DMS 273 treated with DMSO at 0.1 percent for 48 hours (cell line): ENCODE measurements at places on chromosomes 2 and 18.

GRCh38 chr2:223008956-223009355 lies 43.0 kb upstream of the KCNE4 start:
- no peak for DNase-seq

- no peak for DNase-seq
Observed at GRCh38 chr2:71226096-71226964, 573 bp downstream of the PAIP2B start.

- DNase-seq, result no peak
Observed at GRCh38 chr2:235677937-235678336, 184.1 kb downstream of the AGAP1 start.

- DNase-seq, result peak; percentile 93
Observed at GRCh38 chr2:98465456-98466226, 21.0 kb downstream of the INPP4A start.

DNA sequence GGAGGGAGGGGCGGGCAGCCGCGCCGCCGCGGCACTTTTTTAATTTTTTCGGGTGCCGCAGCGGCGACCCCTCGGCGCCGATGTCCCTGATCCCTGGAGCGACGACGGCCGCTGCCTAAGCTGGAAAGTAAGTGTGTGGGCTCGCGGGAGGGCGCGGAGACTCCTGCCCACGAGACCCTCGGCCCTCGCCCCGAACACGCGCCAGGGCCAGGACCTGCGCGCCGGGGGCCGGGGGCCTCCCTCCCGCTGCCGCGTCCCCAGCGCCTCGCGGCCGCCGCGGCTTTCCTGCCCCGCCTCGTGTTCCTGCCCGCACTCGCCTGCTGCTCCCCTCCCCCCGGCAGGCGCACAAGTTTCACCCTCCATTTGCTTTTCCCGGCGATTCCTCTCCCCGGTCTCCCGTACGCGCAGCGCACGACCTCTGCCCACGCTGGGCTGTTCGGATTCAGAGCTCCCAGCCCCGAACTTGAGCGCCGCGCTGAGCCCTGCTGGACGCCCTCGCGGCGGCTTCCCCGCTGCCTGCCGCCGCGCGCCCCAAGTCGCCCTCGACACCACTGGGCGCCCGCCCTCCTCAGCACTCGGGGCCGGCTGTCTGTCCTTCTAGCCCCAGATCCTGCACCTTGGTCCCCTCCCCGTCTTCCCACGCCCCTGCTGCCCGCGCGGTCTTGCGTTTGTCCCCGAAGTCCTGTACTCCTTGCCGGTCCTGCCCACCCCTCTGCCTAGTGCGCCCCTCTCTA lies 507 bp downstream of the PKP4 start:
- DNase-seq, result peak; percentile 35

GRCh38 chr2:189659734-189660133 lies 1.5 kb upstream of the ASNSD1 start:
- DNase-seq, result no peak

DNA sequence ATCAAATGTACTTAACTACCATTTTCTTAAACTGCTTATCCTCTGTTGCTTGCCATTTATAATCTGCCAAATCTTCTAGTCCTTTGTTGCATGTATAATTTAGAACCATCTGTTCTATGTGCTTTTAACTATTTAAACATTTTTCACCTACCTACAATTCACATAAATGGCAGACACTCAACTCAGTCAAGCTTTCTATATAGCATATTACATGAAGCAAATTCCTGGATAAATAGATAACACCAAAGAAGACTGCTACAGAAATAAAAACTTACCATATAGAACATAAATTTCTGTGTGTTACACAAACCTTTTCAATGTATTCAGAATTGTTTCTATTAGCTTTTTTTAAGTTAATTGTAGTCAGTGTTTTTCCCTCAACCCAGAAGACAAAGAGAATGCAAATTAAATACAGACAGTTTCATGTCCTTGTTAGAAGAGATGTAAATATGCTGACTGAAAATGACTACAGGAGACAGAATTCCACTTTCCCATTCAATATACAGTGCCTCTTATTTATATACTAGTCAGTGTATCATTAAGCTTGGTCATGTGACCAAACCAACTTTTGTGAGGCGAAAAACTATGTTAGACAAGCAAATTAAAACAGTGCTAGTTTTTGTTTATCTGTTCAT lies 2.6 kb downstream of the BAZ2B start:
- peak; percentile 63 for DNase-seq

DNA sequence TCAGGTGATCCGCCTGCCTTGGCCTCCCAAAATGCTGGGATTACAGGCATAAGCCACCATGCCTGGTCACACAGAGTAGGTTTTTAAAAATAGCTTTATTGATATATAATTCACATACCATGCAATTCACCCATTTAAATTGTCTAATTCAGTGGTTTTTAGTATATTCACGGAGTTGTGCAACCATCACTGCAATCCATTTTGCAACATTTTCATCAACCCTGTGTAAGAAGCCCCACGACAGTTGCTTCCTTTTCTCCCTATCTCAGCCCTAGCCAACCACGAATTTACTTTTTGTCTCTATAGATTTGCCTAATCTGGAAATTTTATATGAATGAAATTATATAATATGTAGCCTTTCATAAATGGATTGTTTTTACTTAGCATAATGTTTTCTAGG lies 266.4 kb downstream of the NAPG start:
- no peak for DNase-seq

- no peak for DNase-seq
Observed at GRCh38 chr2:216752855-216753505, 57.6 kb upstream of the IGFBP5 start.

- DNase-seq, result no peak
Observed at GRCh38 chr18:54148151-54148550, 76.3 kb downstream of the MBD2 start.

DNA sequence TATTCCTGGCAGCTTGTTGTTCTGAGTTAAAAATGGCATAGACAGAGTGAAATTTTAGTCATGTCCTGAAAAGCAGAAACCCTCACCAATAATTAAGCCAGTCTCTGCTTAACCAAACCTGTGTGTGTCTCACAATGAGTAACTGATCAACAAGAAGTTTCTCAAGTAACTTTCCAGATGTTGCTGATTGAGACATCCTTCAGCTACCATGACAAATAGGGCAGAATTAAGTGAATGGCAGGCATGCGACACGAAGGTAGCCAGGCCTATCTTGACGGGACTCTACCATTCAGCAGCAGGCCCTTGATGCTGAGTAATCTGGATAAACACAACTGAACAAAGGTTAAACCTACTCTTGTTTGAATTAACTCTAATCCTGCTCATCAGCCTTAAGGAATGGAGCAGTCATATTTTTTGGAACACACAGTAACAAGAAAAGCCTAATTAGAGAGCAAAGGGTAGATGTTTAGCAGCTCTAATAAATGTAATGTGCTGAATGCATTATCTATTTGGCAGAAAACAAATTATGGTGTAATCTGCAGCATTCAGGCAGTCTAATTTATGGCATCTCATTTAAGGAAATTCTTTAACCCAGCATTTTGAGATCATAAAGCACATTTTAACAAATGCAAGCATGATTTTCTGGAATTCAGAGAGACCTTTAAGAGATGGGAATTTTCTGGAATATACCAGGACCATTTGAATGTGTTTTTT lies 159.5 kb upstream of the EPHA4 start:
- DNase-seq, result no peak

GRCh38 chr2:100588071-100588786 lies 25.4 kb downstream of the PDCL3 start:
- no peak for DNase-seq

DNA sequence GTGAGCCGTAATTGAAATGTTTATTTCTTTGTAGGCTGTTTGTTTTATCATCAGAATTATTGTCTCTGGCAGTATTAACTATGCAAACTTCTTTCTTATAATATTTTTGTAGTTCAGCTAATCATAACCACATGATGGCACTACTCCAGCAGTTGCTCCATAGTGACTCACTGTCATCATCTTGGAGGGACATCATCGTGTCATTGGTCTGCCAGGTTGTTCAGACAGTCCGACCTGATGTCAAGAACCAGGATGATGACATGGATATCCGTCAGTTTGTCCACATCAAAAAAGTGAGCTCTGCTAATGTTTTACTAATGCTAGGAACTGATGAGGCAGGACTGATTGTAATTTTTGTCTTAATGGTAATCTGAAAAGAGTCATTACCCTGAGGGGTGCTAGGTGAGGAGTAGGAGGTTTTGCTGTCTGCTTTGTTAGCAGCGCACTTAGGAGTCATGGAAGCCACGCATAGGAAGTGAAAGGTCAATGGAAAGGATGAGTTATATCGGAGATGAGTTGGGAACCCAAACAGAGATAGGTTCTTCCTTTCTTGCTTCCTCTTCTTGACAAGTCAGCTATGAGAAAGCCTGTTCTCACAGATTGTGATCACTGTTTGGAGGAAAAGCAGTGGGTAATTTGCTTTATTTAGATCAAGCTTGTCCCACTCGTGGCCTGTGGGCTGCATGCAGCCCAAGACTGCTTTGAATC lies 49.2 kb downstream of the PIKFYVE start:
- DNase-seq, result no peak

GRCh38 chr18:63407734-63408133 lies 14.5 kb downstream of the VPS4B start:
- no peak for DNase-seq

GRCh38 chr18:6712401-6712800 lies 17.1 kb upstream of the ARHGAP28 start:
- DNase-seq, result no peak

DNA sequence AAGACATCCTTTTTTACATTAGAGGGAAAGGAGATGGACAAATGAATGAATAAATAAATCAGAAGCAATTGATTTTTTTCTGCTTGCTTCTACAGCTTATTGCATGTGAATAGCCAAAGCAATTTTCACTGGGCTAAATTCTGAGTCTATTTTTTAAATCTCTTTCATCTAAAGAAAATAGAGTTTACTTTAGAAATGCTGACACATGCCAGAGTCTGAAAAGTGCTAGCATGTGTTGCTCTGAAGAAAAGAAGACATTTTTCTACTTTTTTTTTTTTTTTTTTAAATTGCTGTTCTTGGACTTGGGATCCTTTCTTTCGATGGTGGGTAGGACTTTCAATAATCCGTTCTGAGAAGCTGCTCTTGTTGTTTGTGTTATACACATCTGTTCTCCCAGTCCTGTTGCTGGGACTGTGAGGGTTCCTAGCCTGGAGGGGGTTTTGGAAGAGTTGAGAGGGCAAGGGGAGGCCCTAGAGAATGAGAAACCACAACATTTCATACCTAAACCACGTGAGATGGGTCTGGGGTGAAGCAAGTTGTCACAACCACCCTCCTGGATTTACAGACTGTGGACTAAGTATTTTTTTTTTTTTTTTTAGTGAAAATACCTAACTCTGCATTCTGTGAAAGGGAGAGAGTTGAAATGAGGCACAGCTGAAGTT lies 193.5 kb downstream of the PRKCE start:
- no peak for DNase-seq

GRCh38 chr2:235494716-235495372 lies 1.0 kb downstream of the AGAP1 start:
- DNase-seq, result no peak

DNA sequence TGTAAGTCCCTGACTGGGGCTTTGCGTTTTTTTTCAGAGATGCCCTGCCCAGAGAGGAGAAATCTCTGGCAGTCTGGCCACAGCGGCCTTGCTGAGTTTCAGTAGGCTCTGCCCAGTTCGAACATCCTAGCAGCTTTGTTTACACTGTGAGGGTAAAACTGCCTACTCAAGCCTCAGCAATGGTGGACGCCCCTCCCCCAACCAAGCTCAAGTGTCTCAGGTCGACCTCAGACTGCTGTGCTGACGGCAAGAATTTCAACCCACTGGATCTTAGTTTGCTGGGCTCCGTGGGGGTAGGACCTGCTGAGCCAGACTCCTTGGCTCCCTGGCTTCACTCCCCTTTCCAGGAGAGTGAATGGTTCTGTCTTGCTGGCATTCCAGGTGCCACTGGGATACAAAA lies 31.7 kb downstream of the L3MBTL4 start:
- DNase-seq, result no peak

- no peak for DNase-seq
Observed at GRCh38 chr2:9310377-9310776, 103.8 kb downstream of the ASAP2 start.

DNA sequence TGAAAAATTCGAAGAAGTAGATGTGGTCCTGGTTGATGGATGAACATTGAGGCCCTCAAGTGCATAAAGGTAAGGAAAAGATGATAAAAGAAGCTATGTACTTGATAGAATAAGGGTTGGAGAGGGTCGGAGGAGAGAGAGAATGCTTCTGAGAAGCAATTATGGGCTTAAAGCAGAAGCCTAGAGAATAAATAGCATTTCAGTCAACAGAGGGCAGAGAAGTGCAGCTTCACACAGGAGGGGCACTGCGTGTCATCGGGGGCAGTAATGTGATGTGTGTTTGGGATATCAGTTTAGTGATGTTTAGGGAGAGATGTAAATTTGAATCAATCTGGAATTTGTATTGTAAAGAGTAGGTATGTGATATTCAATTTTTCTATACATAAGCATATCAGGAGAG lies 334.5 kb downstream of the PIK3C3 start:
- DNase-seq, result no peak

DNA sequence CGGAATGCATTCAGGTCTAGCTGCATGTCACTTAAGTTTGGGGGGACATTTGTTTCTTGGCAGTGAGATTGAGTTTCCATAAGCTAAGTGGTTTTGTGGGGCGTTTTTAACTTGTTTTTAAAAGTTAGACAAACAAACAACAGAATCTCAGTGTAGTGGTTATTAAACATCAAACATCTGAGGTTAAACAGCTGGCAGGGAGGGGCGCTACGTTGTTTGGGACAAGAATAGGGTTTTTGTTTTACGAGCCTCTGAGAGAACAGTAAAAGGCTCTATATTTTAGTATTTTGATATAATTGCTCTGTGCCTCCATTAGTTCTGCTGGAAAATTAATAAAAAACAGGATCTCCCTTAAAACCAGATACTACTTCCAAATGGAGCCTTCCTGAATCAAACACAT lies 41.6 kb upstream of the TMEM177 start:
- no peak for DNase-seq

GRCh38 chr2:108623616-108624015 lies 89.3 kb downstream of the LIMS1 start:
- DNase-seq, result no peak

- no peak for DNase-seq
Observed at GRCh38 chr18:45539491-45539891, 75.8 kb upstream of the SLC14A2 start.

- peak; percentile 32 for DNase-seq
Observed at GRCh38 chr18:55320424-55321264, 267.3 kb downstream of the TCF4 start.

GRCh38 chr18:28728891-28729290 lies 552.0 kb upstream of the CDH2 start:
- no peak for DNase-seq

- no peak for DNase-seq
Observed at GRCh38 chr2:142973822-142974207, 96.4 kb downstream of the KYNU start.

GRCh38 chr2:10712185-10712809 lies 9.1 kb upstream of the ATP6V1C2 start:
- no peak for DNase-seq

- peak; percentile 72 for DNase-seq
Observed at GRCh38 chr2:37672104-37672869, 845 bp upstream of the CDC42EP3 start.

GRCh38 chr18:49075681-49076080 lies 124.9 kb upstream of the SMAD7 start:
- no peak for DNase-seq

- DNase-seq, result no peak
Observed at GRCh38 chr2:241982706-241983570, 113.4 kb downstream of the RTP5 start.

- DNase-seq, result no peak
Observed at GRCh38 chr2:134232868-134233727, 20.8 kb upstream of the MGAT5 start.

GRCh38 chr2:69600425-69600824 lies 43.1 kb downstream of the AAK1 start:
- DNase-seq, result no peak

- no peak for DNase-seq
Observed at GRCh38 chr2:178450524-178450773, 526 bp downstream of the PRKRA start.

- DNase-seq, result no peak
Observed at GRCh38 chr2:127012215-127012614, 94.7 kb downstream of the BIN1 start.
